ENCODE measurements at places on chromosomes 4 and X.

DNA sequence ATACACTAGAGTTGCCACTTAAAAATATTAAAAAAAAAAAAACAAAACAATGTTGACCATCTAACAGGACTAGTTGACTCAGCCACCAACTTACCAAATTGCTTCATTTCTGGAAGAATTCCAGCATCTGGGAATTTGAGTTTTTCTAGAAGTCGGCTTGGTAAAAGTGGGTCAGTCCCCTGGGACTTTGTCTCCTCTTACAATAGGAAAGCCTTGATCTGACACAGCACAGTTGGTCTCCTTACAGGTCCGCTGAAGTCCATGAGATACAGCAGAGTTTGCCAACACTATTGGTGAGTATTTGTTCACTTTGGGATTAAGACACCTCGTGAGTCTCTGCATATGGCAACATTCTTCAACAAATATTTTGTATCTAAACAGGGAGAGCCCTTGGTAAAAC is 18.2 kb upstream of the DDIT4L start:
- DNase-seq: no peak

GRCh38 chr4:41535911-41536371 is 2.0 kb upstream of the LIMCH1 start:
- DNase-seq: no peak

DNA sequence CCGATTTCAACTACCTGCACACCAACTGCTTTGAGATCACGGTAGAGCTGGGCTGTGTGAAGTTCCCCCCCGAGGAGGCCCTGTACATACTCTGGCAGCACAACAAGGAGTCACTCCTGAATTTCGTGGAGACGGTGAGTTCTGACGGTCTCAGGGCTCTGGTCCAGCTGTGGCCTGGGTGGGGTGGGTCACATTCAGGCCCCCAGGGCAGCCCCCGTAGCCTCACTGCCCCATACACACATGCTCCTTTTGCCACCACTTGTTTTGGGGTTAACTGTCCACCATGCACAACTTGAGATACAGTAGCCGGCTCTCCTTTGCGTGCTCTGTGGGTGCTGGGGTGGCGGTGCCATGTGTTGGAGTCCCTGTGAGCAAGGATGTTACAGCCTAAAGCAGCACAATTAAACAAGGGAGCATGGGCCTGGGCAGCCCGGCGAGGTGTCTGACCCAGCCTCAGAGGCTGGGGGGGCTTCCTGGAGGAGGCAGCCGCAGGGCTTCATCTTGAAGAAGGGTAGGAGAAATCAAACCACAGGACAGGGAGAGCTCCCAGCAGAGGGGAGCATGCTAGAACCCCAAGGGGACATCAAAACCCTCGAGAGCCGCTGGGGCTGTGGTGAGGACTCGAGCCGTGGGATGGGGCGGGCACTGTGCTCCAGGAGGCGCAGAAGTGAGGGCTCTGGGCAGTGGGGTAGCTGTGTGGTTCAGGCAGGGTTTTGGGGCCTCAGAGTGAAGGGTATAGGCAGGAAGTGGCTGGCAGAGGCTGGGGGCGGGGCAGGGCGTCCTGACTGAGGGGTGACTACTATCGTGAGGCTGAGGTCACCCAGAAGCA is 22.0 kb downstream of the CPZ start:
- DNase-seq: no peak

- no peak for DNase-seq
Measured at GRCh38 chr4:113851816-113852215, 90.3 kb upstream of the CAMK2D start.

DNA sequence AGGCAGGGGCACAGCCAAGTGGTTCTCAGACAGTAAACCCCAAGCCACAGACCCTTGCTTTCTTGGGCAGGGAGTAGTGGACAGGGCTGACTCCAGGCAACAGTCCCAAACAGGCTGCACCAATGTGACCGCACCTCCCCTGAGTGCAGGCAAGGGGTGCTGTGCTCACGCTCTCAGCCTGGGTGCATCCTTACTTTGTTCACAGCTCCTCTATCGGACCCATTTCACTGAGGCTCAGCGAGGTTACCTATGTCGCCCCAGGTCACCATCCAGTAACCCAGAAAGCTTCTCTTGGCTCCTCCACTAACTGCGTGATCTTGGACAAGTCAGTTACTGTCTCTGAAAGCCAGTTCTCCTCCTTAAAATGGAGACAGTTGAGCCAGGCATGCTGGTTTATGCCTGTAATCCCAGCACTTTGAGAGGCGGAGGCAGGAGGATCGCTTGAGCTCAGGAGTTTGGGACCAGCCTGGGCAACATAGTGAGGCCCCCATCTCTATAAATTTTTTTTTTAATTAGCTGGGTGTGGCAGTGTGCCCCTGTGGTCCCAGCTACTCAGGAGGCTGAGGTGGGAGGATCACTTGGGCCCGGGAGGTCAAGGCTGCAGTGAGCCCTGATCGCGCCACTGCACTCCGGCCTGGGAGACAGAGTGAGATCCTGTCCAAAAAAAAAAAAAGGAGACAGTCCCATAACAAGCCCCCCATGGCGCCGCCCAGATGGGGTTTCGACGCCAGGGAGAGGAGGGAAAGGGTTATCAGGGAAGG is 823 bp upstream of the MAN2B2 start:
- DNase-seq: no peak

- DNase-seq: no peak
Measured at GRCh38 chr4:159010100-159010499, 92.8 kb upstream of the RAPGEF2 start.

- DNase-seq: no peak
Measured at GRCh38 chr4:118754890-118755289, 69.7 kb downstream of the METTL14 start.

- no peak for DNase-seq
Measured at GRCh38 chr4:159283696-159284095, 180.8 kb downstream of the RAPGEF2 start.

DNA sequence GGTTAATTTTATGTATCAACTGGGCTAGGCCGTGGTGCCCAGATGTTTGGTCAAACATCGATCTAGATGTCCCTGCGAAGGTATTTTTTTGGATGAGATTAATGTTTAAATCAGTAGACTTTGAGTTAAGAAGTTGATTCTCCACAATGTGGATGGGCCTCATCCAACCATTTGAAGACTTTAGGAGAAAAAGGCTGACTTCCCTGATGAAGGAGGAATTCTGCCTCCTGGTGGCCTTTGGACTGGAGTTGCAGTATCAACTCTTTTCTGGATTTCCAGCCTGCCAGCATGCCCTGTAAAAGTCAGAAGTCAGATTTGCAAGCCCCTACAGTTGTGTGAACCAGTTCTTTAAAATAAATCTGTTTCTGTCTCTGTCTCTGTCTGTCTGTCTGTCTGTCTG is 91.4 kb downstream of the STK32B start:
- peak; percentile 75 for DNase-seq

GRCh38 chr4:159278399-159278798 is 175.5 kb downstream of the RAPGEF2 start:
- DNase-seq: no peak

Data from neural progenitor cell (in vitro differentiated cells).